NCI-H2081 treated with DMSO at 0.1 percent for 48 hours (cell line): ENCODE measurements at places on chromosomes 16 and 17.

DNA sequence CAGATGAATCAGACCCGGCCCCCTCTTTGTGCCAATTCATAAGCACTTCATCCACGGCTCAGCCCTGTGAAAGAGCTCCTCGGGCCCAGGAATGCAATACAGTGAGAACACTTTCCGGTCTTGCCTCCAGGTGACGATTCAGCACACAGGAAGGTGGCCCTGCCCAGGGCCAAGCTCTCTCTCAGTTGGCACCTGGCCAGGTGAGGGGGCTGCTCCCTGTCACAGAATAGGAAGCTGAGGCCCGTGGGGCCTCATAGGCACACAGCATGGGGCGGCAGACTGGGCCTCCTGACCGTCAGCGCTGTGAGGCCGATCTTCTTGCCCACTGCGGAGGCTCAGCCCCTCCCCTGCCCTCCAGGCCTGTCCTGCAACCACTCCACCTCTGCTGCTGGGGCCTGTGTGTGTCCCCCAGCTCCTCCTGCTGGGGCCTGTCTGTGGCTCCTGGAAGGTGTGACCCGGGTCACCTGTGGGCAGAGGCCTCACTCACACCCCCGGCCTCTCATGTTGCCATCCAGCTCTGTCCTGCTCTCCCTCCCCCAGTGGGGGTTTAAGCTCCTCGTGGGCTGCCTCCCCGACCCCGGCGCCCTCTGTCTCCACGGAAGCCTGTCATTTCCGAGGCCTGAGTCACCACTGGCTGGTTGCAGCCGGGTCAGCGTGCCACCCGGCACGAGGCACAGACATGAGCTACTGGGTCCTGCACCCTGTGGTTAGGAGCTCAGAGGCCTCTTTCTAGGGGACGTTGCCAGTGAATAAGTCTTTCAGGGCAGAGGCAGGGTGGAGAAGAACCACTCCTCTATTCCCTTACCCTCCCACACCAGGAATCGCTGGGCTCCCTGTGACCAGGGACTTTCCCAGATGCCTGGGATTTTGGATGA, 114.4 kb downstream of the SEC14L1 start:
- DNase-seq: no peak

GRCh38 chr17:38961413-38961812, 5.8 kb downstream of the FBXO47 start:
- DNase-seq: no peak

GRCh38 chr17:9886141-9886930, 18.7 kb downstream of the RCVRN start:
- DNase-seq: no peak

- DNase-seq: no peak
Observed at GRCh38 chr16:57167953-57168352, 17.9 kb downstream of the PSME3IP1 start.

- no peak for DNase-seq
Observed at GRCh38 chr16:67246756-67247191, 507 bp downstream of the FHOD1 start.

- DNase-seq: no peak
Observed at GRCh38 chr17:17770632-17771044, 66.1 kb downstream of the SREBF1 start.
